ENCODE measurements at places on chromosomes 2 and 18.
A peak's percentile ranks its signal among the peaks of the same experiment; 100 is the strongest.

GRCh38 chr18:58671632-58672564 lies 633 bp downstream of the MALT1 start:
- DNase-seq, result peak; percentile 8

DNA sequence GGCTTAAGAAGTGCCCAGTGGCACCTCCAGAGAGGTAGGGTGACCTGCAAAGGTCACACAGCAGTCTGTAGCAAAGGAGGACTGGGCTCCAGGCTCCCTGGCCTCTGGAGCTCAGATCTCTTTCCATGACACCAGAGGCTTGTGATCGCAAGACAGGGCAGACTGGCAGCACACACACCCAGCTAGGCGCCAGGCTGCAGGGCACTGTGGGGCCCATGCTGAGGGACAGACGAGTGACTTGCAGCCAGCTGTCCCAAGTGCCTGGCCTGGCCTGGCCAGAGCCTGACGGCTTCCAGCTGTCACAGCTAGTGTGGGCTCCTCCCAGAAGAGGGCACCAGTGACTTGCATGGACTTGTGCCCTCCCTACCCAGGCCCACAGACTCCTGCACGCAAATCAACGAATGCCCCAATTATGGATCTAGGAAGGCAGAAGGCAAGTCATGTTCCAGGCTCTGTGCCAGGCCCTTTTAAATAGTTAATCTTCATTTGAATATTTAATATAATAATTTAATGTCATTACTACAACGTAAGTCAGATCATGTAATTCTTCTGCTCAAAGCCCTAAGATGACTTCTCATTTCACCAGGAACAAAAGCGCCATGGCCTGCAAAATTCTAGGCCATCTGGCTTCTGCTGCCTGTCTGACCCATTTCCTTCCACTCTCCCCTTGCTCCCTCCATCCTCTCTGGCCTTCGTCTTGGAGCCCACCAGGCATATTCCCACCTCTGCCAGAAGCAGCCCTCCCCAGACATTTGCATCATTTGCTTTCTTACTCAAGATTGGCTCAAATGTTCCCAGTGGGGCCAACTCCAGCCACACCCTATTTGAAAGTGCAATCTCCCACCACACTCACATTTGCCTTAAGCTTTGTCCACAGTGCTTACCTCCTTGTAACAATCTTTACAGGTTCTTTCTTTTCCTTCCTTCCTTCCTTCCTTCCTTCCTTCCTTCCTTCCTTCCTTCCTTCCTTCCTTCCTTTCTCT lies 3.7 kb upstream of the SPEG start:
- DNase-seq, result no peak

- no peak for DNase-seq
These were observed 65.0 kb downstream of the NFATC1 start for GRCh38 chr18:79460481-79461300.

- peak; percentile 38 for DNase-seq
These were observed 1.2 kb upstream of the CLASP1 start for GRCh38 chr2:121650315-121650930.

GRCh38 chr2:219832904-219833303 lies 205.5 kb downstream of the SLC4A3 start:
- no peak for DNase-seq

DNA sequence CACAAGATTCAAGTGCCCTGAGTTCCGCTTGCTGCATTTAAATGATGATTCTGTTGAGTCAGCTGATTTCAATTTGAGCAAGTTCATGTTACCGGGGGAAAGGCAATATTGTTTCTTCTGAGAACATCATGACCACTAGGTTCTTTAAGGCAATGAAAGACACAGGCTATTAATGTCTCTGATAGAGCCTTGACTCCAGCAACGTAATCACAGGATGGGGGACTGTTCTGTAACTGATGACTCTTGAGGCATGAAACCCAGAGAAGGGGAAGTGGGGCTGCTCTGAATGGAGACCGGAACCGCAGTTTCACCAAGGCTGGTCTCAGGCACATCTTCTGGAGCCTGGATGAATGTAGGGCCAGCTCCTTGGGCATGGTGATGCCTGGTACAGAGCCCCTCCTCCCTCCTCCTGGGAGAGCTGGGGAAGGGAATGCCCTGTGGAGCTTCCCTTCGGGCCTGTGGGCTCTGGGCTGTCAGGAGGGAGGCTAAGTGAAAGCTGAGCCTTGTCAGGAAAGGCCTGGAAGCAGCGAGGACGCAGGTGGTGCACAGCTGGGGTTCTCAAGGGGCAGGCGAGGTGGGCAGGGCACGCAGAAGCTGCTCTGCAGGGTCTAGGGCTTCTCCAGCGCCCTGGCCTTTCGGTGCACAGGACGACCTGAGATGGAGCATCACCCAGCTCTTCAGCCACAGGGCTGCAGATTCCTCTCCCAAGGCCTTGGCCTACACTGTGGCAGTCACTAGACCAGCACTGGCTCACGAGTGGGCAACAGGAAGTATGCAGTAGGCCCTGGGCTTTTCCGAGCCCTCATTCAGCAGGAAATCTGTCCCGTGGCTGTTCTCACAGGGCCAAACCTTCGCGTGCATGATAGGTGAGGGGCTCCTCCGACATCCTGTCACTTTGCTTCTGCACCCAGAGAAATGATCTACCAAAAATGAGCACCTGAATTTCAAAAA lies 36.6 kb upstream of the PRLH start:
- DNase-seq, result no peak

DNA sequence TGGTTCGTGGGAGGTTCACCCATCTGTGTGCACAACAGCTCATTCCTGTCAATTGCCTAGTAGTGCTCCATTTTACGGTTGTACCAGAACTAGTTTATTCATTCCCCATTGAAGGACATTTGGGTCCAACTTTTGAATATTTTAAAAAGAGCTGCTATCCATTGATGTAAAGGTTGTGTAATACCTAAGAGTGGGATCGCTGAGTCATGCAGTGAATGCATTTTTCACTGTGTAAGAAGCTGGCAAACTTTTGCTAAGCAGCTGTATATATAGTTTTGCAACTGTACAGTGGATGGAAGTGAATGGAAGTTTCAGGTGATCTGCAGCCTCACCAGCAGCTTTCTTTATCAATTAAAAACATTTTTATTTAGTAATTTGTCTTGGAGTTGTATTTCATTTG lies 104.5 kb downstream of the DCDC2C start:
- DNase-seq, result no peak

- no peak for DNase-seq
These were observed 1.4 kb upstream of the HNRNPA3 start for GRCh38 chr2:177211169-177211568.

All from K562 (cell line).